ENCODE measurements at places on chromosomes 11 and 22. TPM values are rescaled to one million over a fixed set of nuclear protein-coding genes. Genes with fewer than 3 reads are reported as not detected.

MIEF1 gene
- 24.5 TPM for total RNA-seq

FXYD6 gene
- total RNA-seq, result 0.37 TPM

APOL3 gene
- 7.9 TPM for total RNA-seq

TEX12 gene
- 0.11 TPM for total RNA-seq

KRTAP5-9 gene
- not detected for total RNA-seq

MSANTD2 gene
- total RNA-seq, result 12.3 TPM

DRD2 gene
- total RNA-seq, result not detected

OR4A16 gene
- total RNA-seq, result not detected

TRIM48 gene
- total RNA-seq, result not detected

TMEM86A gene
- total RNA-seq, result 0.25 TPM

DTX4 gene
- 0.22 TPM for total RNA-seq

FCHSD2 gene
- 16.6 TPM for total RNA-seq

BEST1 gene
- total RNA-seq, result 3.1 TPM

SLC1A2 gene
- 6.2 TPM for total RNA-seq

RIC3 gene
- total RNA-seq, result under 0.01 TPM

TAF1D gene
- 197 TPM for total RNA-seq

CLMP gene
- 103 TPM for total RNA-seq

JAML gene
- under 0.01 TPM for total RNA-seq

CHST1 gene
- total RNA-seq, result 1.7 TPM

OR2AG2 gene
- total RNA-seq, result 0.55 TPM

NARS2 gene
- 34.7 TPM for total RNA-seq

TNNI2 gene
- total RNA-seq, result not detected

ALX4 gene
- total RNA-seq, result under 0.01 TPM

MUC2 gene
- not detected for total RNA-seq

UBQLN3 gene
- not detected for total RNA-seq

UEVLD gene
- 31.4 TPM for total RNA-seq

LDHAL6A gene
- total RNA-seq, result not detected

PKNOX2 gene
- total RNA-seq, result 0.37 TPM

BATF2 gene
- total RNA-seq, result 0.50 TPM

MFRP gene
- not detected for total RNA-seq

CBLIF gene
- not detected for total RNA-seq

SYTL2 gene
- total RNA-seq, result 11.5 TPM

TMPRSS4 gene
- not detected for total RNA-seq

NRGN gene
- 1.5 TPM for total RNA-seq

RAB38 gene
- 3.4 TPM for total RNA-seq

MYBPC3 gene
- total RNA-seq, result not detected

KCNJ1 gene
- under 0.01 TPM for total RNA-seq

MS4A7 gene
- total RNA-seq, result not detected

MYOD1 gene
- 0.12 TPM for total RNA-seq

SAA2 gene
- total RNA-seq, result not detected

BDNF gene
- total RNA-seq, result 1.8 TPM

CNTF gene
- total RNA-seq, result 3.3 TPM

PLEKHB1 gene
- total RNA-seq, result 2.5 TPM

HORMAD2 gene
- not detected for total RNA-seq

ANKK1 gene
- total RNA-seq, result under 0.01 TPM

COPB1 gene
- 348 TPM for total RNA-seq

UBQLNL gene
- total RNA-seq, result not detected
